ENCODE measurements at places on chromosomes 11 and 22.

DNA sequence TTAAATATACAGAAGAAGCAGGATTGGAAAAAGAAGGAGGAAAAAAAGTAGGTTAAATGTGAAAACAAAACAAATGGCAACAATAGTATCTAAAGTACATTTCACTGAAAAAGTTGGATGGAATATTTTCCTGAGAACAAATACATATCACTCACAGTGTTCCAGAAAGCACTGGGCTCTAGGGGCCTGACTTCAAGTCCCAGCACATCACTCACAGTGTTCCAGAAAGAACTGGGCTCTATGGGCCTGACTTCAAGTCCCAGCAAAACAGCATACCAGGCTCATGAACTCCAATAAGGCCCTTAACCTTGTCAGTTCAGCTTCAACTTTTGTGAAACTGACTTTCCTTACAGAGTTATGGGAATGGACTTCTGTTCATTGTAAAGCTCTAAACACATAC lies 46.0 kb upstream of the CCDC34 start:
- no peak for DNase-seq

GRCh38 chr11:111045407-111045803 lies 200.1 kb upstream of the POU2AF2 start:
- no peak for DNase-seq

GRCh38 chr11:87223816-87224215 lies 186.1 kb downstream of the TMEM135 start:
- no peak for DNase-seq

DNA sequence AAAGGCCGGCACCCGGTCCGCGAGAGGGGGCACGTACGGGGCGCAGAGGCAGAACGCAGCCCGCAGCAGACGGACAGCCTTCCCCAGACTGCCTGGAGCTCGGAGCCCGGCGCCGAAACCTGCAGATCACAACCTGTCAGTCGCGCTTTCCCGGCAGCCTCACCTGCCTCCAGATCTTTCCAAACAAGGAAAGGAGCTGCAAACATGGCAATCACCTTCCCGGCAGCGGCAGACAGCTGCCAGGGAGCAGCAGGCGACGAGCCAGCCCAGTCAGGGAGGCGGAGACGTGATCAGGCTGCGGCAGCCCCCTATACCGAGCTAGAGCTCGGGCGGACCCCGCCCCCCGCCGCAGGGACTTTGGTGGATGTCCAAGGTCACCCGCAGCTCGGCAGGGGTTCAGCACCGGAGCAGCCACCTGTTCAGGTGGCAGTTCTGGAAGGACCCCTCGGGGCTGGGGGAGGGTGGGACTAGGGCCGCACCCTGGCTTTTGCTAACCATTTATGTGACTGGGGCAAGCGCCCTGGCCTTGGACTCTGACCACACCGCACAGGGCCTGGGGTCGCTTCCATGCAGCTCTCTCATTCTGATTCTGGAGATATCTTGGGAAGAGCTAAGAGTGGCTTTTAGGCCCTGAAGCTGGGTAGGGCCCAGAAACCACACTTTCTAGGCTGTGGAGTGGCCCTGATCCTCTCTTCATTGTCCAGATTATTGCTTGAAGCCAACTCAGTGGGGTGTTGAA lies 143.8 kb downstream of the NECTIN1 start:
- no peak for DNase-seq

DNA sequence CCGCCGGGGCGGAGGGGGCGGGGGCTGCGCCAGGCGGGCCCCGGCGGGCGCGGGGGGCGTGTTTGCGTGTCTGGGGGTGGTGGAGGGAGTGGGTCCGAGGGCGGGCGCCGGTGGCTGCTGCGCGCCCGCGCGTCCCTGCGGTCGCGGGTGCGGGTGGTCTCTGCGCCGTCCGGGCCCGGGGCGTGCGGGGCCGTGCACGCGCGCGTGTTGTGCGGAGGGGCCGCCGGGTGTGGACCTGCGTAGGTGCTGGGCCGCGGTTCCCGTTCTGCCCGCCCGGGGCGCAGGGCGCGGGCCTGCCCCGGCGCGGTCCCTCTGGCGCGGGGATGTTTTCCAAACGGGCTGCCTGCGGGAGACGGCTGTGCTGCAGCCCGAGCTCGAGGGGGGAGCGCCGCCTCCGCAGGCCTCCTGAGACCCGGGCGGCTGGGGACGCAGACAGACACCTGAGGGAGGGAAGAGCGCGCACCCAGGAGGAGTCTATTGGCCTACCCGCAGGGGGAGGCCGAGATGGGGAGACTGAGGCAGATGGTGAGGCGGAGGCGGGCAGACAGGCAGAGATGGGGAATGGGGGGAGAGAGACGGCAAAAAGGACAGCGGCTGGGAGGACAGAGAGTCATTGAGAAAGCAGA lies 442 bp downstream of the PELI3 start:
- DNase-seq = peak; percentile 70

GRCh38 chr11:125514336-125515101 lies 18.5 kb upstream of the FEZ1 start:
- DNase-seq = peak; percentile 39

DNA sequence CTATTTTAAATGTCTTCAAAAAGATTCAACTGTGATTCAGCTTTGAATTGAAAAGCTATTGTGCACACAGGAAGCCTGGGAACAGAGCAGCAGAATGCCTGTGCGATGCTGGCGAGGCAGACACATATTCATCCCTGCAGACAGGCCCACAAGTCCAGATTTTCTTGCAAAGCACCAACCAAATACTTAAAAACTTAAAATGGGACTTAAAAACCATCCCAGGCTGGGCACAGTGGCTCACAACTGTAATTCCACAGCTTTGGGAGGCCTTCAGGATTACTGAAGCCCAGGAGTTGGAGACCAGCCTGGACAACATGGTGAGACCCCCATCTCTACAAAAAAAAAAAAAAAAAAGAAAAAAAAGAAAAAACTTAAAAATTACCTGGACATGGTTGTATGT lies 122.6 kb upstream of the SERPIND1 start:
- no peak for DNase-seq

GRCh38 chr22:41481131-41481830 lies 12.4 kb downstream of the ACO2 start:
- no peak for DNase-seq

- DNase-seq = peak; percentile 45
Observed at GRCh38 chr22:43270314-43270908, 72.8 kb downstream of the SCUBE1 start.

- no peak for DNase-seq
Observed at GRCh38 chr11:111573821-111574249, 28.4 kb upstream of the SIK2 start.

GRCh38 chr11:7196396-7197146 lies 55.1 kb upstream of the SYT9 start:
- no peak for DNase-seq

GRCh38 chr11:123239191-123240150 lies 44.4 kb upstream of the CLMP start:
- no peak for DNase-seq

- DNase-seq = no peak
Observed at GRCh38 chr11:105142167-105142566, 2.6 kb upstream of the CARD18 start.

GRCh38 chr11:12552692-12553091 lies 121.5 kb upstream of the TEAD1 start:
- DNase-seq = no peak

- no peak for DNase-seq
Observed at GRCh38 chr11:8086571-8086970, 5.6 kb downstream of the TUB start.

- peak; percentile 95 for DNase-seq
Observed at GRCh38 chr11:288478-289397, at the start of gene PGGHG. Gene PGGHG, plus strand, starts transcription at chr11:289126. Its CDS starts 691 bp downstream, at chr11:289817.

- DNase-seq = no peak
Observed at GRCh38 chr11:88115828-88116755, 59.2 kb downstream of the RAB38 start.

GRCh38 chr11:86486261-86487030 lies 111.8 kb downstream of the CCDC81 start:
- DNase-seq = no peak

DNA sequence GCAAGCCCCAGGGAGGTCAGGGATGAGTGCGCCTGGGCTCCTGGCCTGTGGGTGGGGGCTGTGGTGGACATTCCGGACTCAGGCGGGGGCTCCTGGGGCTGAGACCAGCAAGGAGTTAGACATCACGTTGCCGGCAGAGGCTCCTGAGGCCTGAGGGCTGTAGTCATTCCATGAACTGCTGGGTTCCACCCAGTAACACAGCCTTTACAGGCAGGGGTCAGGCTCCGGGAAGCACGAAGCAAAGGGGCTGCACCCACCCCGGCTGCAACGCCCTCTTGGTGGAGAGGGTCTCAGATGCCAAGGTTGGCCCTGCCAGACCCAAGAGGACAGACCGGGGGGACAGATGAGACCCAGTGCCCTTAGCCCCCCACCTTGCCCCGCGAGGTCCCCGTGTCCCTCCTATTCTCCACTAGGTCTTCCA lies 9.0 kb downstream of the TNNT3 start:
- peak; percentile 31 for DNase-seq

DNA sequence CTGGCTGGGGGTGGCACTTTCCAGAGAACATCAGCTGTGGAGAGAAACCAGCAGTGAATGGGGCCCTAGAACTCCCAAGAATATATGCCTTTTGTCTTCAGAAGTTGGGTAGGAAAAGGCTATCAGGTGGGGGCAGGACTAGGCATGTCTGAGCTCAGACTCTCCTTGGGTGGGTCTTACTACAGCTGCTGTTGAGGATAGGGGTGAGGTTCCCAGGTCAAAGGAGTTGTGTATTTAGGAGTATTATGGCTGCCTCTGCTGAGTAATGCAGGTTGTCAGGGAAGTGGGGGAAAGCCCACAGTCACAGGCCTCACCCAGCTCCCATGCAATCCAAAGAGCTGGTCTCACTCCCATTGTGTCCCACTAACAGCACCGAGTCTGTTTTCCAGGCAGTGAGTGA lies 26.1 kb downstream of the SLC22A9 start:
- DNase-seq = no peak

GRCh38 chr11:18393581-18394274 lies 635 bp upstream of the LDHA start:
- DNase-seq = peak; percentile 17

DNA sequence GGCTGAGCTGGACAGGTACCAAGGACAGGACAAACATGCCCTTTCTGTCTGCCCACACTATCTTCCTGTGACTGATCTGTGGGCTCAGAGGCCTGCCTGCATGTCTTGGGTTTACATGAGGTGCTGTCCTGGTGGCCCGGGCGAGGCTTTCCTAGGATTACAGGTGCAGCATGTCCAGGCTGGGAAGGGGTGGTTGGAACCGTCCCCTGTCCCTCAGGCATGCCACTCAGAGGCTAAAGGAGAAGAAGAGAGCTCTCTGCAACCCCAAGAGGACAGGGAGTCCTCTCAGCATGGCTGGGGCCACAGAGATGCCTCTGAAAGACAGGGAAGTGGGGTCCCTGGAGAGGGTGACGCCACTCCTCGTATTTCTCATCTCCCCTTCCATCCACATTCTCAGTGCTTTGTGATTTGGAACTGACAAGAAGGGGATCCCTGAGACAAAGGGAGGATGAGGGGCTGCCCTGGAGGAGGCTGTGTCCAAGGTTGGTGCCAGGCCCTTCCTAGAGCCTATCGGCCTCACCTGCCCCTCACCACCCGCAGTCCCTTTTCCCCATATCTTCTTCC lies 64.6 kb upstream of the LMO1 start:
- no peak for DNase-seq

DNA sequence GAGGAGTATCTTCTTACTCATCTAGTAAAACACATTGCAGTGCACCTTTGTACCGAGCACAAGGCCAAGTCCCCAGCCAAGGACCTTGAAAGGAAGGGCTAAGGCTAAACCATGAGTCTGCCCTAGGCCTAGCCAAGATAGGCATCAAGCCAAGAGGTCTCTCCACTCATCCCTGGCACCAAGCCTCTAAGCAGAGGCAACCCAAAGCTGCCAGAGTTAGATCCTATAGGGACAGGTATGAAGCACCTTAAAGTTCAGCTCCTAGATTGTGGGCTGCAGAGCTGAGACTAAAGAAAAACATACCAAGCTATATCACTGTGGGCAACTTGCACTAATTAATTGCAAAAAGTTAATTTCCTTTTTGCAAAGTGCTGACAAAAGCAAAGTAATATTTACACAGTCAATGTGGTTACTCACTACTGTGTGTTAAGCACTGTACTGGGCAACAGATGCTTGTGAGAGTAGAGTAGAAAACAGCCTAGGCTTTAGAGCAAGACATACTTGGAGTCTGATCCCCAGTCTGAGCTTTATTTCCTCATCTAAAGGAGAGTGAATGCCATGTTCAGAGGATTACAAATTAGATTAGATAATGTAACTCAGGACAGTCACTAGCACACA lies 7.2 kb downstream of the COA4 start:
- no peak for DNase-seq

DNA sequence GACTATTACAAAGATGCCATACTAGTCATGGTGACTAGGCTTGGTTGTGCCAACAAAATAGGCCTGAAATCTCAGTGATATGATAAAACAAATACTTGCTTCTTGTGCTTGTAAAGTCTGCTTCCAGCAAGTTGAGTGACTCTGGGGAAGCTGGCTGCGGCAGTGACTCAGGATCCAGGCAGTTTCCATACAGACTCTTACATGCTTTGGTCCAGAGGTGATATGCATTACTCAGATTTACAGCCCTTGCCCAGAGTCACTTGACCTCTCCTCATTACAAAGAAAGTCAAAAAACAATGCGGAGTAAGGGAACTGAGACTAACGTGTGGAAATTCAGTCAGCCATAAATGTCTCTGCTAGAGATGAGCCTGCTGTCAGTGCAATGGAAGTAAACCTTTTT lies 387.5 kb downstream of the KCNA4 start:
- DNase-seq = no peak

GRCh38 chr22:36375071-36375980 lies 12.4 kb downstream of the MYH9 start:
- no peak for DNase-seq

- no peak for DNase-seq
Observed at GRCh38 chr22:22078329-22078728, 95.7 kb upstream of the TOP3B start.

DNA sequence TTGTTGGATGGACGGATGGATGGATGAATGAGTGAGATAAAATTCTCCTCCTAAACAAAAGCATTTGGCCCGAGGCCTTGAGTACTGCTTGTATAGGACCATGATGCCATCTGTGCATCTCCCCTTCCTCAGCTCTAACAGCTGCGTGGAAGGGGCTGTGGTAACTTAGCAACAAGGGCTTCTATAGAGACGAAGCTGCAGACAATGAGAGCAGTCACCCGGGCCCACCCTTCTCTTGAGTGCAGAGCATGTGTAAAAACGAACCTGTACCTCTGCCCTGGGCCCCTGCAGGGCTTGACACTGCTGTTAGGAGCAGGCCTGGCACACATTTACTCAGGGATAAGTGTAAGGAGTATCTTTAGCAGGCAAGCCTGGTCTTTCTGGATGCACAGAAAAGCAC lies 391.5 kb downstream of the CADM1 start:
- DNase-seq = no peak

- DNase-seq = peak; percentile 63
Observed at GRCh38 chr11:74449369-74449931, 17.9 kb downstream of the KCNE3 start.

Data from GM13977 (cell line).